Stimulated activated CD8-positive, alpha-beta memory T cell treated with anti-CD3 and anti-CD28 coated beads, Interleukin-7, amount 100 ng/mL, for 1 hour (primary cell): ENCODE measurements at places on chromosomes 7 and 10.

DNA sequence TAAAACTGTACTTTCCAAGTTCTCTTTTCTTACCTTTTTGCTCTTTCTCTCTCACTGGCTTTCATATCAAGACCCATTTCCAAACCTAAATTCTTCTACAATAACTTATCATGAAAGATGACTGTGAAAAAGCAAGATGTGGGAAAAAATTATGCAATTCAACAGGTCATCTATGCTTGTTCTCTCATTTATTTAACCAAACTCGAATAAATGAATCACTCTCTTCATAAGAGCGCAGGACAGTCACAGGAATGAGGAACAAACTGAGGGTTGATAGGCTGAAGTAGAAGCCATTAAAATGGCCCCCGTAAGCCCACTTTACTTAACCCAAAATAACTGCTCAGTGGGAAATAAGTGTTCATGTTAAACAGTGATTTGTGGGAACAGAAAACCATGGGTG is 1289.7 kb upstream of the SORCS1 start:
- DNase-seq, result no peak

DNA sequence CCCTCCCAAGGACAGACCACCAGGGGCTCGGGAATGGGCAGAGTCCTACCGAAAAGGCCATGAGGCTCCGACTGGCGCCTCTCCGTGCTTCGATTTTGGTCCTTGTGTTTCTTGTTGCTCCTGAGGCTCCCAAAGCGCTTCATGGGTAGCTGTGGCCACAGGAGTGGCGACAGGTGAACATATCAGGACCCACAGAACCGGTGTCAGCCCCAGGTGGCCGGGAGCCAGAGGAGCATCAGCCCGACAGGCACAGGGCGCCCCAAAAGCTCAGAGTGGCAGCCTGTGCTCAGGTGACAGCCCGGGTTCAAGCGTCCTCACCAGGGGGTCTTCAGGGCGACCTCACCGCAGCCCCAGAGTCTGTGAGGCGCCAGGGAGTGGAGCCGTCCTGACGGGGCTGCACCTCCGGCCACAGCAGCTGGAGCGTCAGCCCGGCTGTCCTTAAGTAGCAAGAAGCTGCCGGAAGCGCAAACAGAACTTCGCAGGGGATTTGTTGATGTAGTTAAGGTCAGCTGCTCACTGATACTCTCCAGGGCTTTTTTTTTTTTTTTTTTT is 141.0 kb downstream of the PRKAG2 start:
- DNase-seq, result no peak

DNA sequence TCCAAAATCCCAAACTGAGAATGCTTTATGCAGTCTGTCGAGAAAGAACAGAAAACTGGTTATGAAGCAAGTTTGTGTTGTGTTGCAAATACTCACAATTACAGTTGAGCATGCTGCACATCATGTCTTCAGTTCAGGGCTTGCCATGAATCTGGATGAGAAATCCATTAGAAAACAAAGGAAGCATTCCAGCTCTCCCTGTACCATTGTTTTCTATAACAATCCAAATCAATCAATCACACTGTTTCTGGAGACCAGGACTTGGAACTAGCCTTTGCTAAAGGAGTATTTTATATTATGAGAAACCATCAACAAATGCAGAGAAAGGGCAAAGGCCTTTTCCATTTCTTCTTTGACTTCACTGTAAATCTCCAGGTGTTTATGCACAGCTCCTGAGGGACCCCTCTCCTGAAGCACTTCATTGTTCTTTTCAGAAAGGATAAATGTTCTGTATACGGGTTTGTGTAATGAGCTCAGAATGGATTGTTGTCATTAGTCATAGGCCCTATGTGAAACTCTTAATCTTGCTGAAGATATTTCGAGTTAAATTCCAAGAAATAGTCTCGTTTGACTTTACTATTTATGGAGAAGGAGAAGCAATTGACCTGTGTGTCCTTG is 364.7 kb upstream of the POM121L12 start:
- DNase-seq, result no peak

DNA sequence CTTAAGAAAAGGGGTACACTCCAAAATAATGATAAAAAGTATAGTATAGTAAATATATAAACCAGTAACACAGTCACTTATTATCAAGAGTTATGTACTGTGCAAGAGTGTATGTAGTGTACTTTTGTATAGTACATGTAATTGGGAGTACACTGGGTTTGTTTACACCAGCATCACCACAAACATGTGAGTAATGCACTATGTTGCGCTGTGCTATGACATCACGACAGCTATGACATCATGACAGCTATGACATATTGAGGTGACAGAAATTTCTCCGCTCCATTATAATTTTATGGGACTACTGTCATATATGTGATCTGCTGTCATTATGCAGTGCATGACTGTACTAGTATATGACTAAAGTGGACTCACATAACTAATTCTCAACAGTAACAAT is 84.6 kb downstream of the KMT2C start:
- DNase-seq, result no peak

DNA sequence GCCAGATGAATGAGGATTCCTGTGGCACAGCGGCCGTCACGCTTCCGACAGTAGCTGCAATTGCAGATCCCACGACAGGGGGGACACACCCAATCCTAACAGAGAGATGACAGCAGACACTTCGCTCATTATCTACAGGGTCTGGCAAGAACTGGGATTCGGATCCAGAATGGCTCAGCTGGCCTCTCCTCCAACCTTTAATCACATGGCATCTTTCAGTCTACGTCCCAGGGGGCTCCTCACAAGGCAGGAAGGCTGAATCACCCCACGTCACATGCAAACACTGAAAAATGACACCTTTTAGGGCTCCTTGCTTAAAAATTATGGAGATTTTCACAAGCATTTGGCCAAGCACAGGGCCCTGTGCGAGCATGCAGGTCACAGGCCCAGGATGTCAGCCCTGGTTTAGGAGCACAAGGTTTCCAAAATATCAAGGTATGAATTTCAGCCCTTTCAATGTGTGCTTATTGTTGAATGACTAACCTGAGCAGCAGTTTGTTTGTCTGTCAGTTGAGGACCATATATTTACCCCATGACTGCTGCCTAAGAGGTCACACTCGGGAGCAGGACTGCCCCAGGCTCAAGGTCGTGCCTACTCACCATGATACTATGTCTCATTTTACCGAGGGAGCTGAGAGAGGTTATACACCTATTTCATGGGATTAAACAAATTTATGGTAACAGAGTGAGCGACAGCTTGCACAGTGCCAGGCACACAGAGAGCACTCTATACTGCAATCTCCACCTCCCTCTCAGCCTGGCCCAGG is 42.5 kb downstream of the CDCA7L start:
- no peak for DNase-seq

DNA sequence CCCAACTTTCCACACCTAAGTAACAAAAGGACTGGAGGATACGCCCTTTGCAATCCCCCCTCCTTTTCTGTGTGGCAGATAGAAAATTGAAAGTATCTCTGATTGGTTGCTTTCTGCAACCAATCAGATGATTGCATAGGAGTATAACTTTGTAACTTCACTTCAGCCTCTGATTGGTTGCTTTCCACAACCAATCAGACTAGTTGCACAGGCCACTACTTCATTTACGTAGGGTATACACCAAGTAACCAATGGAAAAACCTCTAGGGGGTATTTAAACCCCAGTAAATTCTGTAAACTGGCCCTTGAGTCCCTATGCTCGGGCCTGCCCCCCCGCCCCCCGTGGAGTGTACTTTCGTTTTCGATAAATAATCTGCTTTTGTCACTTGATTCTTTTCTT is 1080.4 kb downstream of the CNTNAP2 start:
- DNase-seq, result no peak

- DNase-seq, result no peak
Observed at GRCh38 chr10:124214610-124215375, 121.4 kb upstream of the CHST15 start.

DNA sequence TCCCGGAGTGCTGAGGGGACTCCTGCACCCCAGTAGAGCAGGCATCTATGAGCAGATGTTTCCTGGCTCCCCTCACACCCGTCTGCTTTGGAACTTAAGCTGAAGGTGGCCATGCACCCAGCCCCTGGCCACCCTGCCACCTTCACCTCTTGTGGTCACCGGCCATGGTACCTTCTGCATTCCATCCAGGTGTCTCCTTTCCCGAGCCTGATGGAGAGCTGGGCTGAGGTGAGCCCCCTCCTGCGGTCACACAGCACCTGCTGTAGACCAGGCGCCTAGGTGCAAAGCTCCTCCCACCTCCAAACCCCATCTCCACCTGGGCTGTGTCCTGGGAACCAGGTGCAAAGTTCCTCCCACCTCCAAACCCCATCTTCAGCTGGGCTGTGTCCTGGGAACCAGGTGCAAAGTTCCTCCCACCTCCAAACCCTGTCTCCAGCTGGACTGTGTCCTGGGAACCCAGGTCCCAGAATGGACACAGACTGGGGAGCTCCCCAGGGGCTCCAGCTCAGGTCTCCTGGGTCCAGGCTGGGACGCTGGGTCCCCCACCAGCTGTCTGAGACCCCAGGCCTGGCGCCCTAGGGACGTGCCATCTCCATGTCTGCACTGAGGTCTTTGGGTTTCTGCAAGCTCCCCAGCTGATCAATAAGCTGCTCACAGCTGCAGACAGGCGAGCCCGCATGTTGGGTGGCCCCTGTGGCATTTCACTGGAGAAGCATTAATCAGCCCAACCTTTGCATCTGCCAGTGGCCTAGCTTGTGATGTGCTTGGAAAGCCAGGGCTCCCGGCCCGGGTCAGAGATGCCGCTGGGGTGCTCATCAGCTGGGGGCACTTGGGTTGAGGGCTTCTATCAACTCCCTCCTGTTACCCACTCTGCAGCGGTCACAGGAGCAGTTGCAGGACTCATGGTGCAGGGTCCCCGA is 61.2 kb upstream of the INPP5A start:
- no peak for DNase-seq

GRCh38 chr10:59709395-59710125 is at the start of gene SLC16A9:
Gene SLC16A9, minus strand, starts transcription at chr10:59709850. Its CDS starts 25,559 bp downstream, at chr10:59684291.
- DNase-seq, result no peak

DNA sequence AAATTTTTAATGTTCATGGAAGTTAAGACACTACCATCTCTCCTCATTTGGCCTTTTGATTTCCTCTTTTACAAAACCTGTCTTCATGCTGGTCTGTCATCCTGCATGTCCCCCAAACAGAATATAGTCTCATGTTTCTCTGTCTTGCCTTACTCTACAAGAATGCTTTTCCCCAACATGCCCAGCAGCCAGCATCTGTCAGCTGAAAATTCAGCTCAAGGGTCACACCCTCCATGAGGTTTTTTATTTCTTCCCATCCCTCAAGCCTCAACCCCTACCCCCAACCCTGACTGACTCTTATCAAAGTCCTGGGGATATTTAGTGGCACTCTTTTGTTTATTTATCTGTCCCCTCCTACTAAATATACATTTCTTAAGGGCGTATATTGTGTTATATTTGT is 202.0 kb downstream of the ANK3 start:
- no peak for DNase-seq

- DNase-seq, result no peak
Observed at GRCh38 chr7:148711191-148712102, 12.7 kb downstream of the CUL1 start.
